ENCODE measurements at places on chromosomes 5 and 9.

DNA sequence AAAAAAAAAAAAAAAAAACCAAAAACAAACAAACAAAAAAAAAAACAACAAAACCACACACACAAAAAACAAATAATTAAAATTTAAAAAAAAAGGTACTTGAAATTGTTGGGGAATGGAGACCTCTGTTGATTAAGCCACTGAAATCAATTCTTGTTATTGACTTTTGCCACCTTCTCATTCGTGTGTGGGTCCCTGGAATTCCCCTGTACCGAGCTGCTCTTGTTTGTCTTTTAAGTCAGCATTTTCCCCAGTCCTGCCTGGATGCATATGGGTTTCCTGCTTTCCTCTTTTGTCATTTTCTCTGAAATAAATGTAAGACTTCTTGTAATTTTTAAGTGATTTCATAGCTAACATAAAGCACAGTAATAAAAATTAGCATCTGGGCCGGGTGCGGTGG, 45.5 kb downstream of the GPBP1 start:
- DNase-seq, result peak; percentile 29

- DNase-seq, result no peak
These were observed 5.9 kb downstream of the FAM163B start for GRCh38 chr9:133603135-133603927.

- DNase-seq, result no peak
These were observed 211.2 kb downstream of the RAB3C start for GRCh38 chr5:58793888-58794657.

GRCh38 chr5:73687357-73687756, 61.4 kb downstream of the ARHGEF28 start:
- DNase-seq, result no peak

DNA sequence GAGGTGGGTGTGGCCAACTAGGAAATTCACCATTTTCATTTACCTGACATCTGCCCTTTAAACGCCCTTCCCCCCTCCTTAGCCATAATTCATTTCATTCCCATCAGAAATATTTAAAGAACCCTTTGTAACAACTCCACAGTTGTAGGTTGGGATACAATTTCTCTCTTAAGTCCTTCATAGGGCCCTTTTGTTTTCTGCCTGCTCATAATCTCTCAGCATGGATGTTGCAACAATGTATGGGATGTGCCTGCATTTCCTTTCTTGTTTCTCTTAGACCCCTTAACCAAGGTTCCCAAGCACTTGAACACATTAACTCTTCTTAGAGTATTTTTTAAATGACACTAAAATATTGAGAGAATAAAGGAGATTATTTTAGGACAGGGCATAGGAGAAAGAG, 51.7 kb upstream of the MYO10 start:
- no peak for DNase-seq

DNA sequence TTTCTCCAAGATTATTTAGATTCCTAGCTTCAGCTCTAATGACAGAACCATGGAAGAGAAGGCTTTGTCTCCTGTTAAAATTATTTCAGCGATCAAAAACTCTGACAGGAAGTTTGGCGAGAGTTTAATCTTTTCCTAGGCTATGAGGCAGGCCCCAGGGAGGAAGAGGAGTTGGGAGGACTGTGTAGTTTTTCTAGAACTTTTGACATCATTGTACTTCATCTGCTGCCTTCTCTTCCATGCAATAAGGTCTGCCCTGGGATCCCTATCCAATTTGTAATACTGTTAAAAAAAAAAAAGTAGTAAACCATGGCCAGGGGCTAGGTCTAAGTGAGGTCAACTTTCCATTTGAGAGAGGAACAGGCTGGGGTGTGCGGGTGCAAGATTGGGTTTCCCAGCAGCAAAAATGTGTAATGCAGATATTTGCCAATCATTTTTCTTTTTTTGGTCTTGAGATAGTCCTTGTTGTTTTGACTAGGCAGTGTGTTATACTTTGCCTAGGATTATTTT, 261.9 kb upstream of the ANKH start:
- no peak for DNase-seq

DNA sequence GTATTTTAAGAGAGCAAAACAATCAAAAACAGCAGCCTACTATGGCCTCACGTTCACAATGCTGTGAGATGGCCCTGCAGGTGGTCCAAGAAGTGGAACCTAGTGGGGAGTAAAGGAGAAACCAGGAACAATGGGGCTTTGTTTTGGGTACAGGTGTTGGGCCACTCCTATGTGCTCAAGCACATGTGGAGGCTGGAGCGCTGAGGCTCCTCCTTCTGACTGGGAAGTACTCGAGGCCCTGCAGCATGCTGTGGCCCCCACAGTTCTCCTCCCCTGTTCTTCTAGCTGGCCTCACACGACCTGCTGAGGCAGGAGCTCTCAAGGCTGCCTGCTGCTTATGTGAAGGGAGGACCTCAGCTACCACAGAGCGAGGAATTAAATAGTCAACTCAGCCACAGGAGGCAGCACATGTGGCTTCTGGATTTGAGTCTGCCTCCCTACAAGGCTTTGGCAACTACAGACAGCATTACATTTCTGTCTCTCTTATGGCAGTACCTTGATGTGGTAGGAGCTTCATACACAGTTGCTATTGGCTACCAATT, 482.3 kb downstream of the SPOCK1 start:
- DNase-seq, result no peak

DNA sequence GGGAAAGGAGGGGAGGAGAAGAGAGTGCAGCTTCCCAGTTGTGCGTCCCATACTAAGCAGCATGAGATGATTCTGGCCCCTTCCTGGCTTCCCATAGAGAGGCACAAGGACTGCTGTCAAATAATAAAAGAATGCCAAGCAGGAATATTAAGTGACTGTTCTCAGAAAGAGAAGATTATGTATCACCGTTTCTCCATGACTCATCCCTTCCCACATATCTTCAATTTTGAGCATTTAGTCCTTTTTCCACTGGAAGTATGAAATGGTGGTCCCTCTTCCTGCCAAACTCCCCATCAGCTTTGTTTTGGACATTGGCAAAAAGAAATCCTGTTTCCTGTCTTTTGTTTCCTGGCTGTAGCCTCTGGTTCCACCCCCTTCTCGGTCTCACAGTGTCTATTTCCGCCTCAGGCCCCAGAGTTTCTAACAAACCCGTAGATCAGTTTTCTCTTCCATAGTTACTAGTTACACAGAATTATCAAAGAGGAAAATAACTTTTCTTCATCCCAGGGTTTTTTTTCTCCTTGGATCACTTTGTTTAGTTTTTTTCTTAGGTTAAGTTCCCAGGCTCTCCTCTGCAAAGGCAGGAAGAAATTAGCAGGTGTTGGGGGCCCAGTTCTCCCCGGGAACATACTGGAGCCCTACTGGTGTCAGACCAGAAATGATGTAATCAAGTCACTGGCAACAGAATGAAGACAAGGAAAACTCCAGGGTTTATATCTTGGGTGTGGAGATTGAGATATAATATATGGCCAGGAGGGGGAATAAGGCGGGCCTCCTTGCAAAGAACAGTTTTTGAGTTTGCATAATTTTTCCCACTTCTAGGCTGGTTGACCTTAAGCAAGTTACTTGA, 26.4 kb upstream of the ARHGAP26 start:
- no peak for DNase-seq

DNA sequence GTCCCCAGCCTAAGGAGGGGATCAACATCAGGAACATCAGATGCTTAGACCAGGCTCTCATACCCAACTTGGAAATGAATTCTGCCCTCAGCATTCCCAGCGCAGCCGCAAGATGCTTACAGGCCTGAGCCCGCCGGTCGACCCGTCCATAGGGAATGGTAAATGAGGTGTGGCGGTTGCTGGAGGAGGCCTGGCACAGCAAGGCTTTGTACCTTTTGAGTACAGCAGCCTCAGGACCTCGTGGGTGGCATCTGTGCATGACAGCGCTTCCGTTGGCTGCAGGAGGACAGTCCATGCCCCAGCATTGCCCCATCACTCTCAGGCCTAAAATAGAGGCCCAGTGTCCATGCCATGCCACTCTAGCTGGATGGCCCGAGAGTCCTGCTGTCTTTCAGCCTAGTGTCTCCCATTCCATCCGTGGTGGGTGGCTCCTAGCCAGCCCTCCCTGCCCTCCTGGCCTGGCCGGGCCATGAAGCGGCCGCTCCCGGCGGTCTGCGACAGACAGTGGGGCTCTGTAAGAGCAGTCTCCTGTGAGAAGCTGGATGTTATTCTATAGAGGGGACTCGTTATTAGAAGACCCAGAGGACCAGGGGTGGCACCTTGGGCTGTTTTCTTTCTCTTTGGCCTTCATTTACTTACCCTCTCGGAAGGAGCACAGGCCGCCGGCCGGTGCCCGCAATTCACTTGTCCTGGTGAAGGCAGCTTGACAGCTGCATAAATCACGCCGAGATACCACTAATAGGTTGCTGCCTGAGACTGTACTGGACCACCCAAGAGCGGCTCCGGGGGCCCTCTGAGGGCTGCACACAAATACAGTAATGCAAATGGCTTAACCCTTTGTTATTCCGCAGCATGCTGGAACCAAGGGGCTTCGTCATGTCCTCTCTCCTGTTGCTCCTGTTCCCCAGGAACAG, 223.5 kb upstream of the TUT7 start:
- DNase-seq, result no peak

GRCh38 chr5:135326296-135327254, 72.5 kb downstream of the MACROH2A1 start:
- no peak for DNase-seq

DNA sequence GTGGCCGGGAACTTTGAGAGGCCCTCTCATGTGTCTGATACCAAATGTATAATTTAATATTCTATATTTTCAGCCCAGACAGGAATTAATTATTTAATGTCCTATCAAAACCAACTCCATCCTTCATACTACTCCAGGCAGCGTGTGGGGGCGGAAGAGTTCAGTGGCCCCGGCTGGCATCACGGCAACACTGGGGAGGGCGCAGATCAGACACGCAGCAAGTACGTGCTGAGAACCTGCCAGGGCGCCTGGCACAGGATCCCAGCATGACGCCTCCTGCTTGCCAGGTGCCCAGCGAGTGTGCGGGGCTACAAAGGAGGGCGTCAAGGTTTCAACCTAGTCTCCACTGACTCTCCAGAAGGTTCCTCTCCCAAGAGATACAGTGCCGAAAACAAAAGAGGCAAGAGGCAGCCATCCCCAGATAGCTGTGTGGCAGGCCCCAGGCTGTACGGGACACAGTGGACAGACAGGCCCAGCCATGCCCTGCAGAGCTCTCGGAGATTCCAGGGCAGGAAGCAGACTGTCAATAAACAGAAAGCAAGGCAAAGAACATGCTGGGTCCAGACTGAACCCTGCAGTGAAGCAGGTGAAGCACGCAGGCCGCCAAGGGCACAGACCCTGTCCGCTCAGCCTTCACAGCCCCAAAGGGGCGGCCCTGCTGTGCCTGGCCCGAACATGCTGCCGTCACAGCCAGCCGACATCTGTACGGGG, 110.3 kb downstream of the VAV2 start:
- DNase-seq, result no peak

- no peak for DNase-seq
These were observed 260.2 kb downstream of the DTWD2 start for GRCh38 chr5:118728191-118728590.

GRCh38 chr9:93655621-93656425, 79.4 kb downstream of the PHF2 start:
- peak; percentile 1 for DNase-seq

- DNase-seq, result no peak
These were observed 5.7 kb upstream of the WNT8A start for GRCh38 chr5:138078006-138078643.

DNA sequence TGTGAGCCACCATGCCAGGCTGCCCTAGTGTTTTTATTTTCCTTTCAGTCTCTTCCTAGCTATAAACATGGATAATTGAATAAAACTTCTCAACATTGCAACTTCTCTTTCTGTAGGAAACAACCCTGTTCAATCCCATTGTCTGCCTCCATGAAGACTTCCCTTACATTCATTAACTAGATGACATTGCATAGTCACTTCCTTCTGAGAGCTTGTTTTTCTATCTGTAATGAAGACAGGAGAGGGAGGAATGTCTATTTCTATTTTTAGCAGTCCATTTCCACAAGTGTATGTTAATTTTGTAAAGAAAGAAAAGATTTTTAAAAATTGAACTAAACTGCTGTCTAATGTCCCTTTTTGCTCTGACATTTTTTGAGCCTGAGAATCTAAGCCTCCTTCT, 55.6 kb upstream of the MELK start:
- no peak for DNase-seq

- DNase-seq, result no peak
These were observed 80.8 kb downstream of the RORB start for GRCh38 chr9:74577956-74578355.

DNA sequence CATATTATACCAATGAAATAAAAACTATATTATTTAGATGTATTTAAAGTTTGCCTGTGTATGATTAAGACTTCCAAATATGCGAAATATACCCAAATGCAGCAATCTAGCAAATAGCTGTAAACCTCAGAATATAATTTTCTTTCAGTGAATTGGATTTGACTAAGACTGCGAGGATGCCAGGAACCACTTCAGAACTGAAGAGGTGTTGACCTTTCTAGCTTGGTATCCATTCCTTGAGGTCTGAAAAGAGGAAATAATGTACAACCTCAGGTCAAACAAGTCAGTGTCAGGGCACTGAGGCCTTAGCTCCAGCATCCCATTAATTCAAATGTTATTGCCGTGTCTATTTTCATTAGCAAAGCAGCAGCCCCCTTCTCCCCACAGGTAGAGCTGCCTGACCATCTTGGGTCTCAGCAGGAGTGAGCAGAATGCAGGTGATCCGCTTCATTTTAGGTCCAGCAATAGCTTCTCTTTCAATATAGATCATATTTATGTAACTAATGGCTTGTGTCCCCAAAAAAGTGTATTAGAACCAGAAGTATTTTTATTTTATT, 100.0 kb downstream of the KIAA1958 start:
- DNase-seq, result no peak

- DNase-seq, result no peak
These were observed 84.6 kb downstream of the RXRA start for GRCh38 chr9:134410835-134411217.

- no peak for DNase-seq
These were observed 335.8 kb upstream of the ACTBL2 start for GRCh38 chr5:57818397-57818796.

DNA sequence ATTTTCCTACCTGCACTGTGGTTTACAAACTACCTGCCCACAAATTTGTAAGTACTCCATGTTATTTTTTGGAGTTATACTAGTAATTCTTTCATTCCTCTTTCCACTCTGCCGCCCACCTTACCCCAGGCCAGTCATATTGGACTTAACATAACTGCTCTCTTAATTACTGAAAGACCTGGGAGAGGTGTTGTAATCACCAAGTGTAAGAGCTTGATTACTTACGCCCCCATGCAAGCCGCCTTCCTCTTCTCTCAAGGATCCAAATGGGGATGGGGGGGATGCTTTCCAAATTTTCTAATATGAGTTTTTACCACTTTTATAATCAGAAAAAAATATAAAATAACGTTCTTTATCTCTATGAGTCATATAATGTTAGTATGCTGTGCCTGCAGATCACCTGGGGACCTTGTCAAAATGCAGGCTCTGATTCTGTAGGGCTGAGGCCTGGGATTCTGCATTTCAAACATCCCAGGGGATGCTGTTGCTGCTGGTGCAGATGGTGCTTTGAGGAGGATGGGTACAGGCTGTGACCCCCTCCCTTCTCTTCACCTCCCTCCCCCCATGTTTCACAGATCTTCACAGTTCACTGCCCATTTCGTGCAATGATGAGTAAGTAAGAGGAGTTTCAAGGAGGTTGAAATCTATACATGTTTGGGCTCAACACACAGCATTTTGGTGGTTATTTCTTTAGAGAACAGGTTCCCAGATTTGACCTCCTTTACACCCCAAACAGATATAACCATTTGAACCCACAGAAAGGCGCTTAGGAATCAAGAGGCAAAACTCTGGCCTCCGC, 87.3 kb downstream of the SEC61B start:
- DNase-seq, result no peak
